ENCODE measurements at places on chromosomes 2 and 18.

GRCh38 chr2:30974092-30974491, 164.1 kb downstream of the GALNT14 start:
- DNase-seq = no peak

DNA sequence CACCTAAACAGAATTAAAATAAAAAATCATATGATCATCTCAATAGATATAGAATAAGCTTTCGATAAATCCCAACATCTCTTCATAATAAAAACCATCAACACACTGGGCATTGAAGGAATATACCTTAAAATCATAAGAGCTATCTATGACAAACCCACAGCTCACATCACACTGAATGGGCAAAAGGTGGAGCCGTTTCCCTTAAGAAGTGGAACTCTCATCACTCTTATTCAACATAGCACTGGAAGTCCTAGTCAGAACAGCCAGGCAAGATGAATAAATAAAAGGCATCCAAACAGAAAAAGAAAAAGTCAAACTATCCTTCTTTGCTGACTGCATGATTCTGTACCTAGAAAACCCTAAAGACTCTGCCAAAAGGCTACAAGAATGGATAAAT, 510.3 kb downstream of the ZNF804A start:
- DNase-seq = no peak

GRCh38 chr2:63926815-63927214, 85.1 kb downstream of the UGP2 start:
- peak; percentile 23 for DNase-seq

DNA sequence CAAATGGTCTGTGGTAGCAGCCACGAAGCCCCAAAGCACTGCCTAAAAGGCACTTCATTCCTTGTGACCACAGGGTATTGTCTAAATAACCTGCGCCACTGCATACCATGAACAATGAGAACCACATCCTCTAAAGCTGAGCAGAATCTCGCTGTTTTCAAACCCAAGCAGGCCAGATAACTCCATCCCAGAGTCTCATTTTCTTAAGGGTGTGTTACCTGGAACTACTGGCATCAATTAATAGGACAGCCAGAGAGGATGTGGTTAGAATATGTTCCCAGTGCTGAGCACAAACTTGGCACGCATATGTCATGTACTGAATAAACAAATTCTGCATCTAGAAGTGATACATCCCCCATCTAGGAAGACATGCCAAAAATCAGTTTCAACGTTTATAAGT, 13.0 kb downstream of the VPS4B start:
- no peak for DNase-seq

DNA sequence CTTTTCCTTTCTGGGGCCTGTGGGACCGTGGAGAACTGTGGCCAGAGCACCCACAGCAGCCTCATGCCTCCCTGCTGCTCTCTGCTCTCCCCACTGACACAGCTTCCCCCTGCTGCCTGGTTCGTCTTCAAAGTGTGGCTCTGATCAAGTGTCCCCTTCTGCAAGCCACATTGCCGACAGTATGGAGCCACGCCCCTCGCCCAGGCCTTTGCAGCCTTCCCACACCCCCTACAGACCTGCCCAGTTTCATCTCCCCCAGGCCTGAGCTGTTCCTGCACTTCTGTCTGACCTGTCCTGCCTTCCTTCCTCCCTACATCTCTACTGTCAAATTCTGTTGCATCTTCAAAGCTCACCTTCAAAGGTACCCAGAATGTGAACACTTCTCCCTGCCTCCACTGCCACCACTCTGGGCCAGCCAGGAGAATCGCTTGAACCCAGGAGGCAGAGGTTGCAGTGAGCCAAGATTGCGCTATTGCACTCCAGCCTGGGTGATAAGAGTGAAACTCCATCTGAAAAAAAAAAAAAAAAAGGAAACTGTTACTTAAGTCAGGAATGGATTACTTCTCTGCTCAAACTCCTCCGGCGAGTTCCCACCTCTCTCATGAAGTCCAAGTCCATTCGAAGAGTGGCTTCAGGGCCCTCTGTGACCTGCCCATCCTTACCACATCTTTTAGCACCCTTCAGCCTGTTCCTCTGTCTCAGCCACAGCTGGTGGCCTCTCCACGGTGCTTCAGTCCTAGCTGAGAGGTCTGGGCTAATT, 29.0 kb upstream of the CATIP start:
- no peak for DNase-seq

DNA sequence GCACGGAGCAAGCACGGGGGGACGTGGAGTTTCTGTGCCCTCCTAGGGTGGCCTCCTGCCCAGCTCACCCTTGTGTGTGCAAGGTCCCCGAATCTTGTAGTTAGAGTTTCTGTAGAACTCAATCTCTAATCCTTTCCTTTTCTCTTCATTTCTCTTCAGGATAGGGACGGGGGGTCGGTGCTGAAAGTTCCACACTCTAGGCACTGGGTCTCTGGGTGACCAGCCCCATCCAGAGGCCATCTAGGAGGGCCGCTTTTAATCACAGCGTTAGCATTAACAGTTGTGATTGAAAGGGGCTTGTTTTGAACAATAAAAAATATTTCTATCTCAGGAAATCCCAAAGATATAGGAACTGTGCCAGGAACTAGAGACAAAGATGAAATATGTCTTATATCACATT, 10.5 kb downstream of the SOCS6 start:
- no peak for DNase-seq

- DNase-seq = no peak
Observed at GRCh38 chr2:85760371-85760770, 6.6 kb downstream of the ATOH8 start.

GRCh38 chr2:113907297-113907696, 17.4 kb downstream of the ACTR3 start:
- DNase-seq = no peak

DNA sequence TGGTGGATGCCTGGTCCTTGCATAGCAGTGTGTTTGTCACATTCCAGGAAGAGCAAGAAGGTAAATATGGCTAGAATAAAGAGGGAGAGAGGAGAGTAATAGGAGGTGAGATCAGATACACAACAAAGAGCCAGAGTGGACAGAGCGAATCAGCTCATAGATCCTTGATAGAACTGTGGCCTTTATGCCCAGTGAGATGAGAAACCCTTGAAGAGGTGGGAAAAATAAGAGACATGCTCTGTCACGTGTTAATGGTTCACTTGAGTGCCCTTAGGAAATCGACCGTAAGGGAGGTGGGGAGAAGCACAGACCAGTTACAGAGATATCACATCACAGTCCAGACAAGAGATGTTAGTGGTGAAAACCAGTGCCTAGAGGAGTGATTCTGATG, 84.7 kb upstream of the RAB27B start:
- peak; percentile 51 for DNase-seq

DNA sequence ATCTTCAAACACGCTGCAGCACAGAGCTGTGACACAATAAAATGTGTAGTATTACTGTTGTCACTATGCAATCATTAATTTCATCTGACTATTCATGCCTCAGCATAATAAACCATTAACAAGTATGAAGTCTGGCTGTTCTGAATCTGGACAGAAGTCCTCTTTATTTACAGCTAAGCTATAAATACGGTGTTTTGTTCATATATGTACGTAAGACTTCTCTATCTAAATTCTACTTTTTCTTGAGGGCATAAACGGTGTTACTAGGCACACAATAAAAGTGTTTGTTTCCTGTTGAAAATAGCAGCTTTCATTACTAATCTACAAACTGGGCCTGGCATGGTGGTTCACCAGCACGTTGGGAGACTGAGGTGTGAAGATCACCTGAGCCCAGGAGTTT, 443.8 kb downstream of the NCKAP5 start:
- no peak for DNase-seq

DNA sequence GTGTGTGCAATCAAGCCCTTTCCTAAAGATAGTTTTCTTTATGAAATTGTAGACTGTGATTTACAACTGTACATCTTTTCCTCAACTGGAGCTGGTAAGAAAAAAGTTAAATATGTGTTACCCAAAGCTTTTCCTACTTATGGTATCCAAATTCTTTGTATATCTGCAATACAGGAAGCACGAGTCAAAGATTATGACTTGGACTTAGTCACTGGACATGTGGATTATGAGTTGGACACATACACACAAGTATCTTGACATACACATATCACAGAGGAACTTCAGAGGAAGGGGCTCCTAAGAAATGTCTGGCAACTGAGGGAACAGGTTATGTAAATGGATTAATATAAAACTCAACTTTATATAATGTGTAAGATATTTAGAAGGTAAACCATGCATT, 35.2 kb downstream of the PRELID3A start:
- DNase-seq = no peak

DNA sequence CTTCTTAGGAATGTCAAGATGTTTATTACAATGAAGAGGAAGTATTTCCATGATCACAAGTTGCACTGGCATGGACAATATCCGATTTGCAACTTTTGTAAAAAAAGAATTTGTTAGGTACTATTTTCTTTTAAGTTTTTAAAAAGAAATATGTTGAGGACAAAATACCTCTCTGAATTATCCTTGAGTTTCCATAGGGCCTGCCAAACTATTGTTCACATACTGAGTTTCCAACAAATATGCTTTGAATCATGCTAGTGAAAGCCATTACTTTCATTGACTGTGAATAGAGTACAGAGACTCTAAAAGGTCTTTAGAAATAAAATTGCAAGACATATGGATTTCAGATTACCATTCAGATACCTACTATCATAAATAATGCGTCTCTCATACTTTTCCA, 566.1 kb downstream of the TMEM182 start:
- no peak for DNase-seq

DNA sequence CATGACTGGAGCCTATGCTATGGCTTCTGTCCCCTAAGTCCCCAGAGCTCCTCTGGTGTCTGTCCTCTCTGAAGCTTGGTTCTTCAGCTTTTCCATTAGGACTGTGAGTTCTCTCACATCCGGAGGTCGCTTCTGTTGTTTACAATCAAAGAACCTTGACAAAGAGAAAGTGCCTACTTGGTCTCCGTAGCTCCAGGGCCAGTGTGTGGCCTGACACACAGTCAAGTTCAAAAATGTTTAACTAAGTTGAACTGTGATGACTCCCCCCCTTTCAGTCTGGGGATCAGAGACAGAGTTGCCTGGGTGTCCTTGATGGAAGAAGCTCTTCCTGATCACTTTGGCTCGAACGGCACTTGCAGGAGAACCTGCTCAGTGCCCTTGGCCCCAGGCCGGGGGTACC, 26.3 kb upstream of the YWHAQ start:
- DNase-seq = no peak

- DNase-seq = no peak
Observed at GRCh38 chr18:44764863-44765262, 84.2 kb downstream of the SETBP1 start.

DNA sequence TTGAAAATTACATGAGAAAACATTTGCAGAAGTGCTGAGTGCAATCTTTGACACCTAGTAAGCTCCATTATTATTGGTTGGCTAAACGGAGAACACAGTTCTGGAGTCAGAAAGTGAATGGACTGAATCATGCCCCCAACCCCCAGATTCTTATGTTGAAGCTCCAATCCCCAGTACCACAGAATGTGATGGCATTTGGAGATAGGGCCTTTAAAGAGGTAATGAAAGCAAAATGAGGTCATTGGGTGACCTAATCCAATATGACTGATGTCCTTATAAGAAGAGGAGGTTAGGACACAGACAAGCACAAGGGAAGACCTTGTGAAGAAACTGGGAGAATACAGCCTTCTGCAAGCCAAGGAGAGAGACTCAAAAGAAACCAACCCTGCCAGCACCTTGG, 200.9 kb upstream of the EPAS1 start:
- no peak for DNase-seq

GRCh38 chr2:75952173-75952572, 241.5 kb upstream of the GCFC2 start:
- DNase-seq = no peak

DNA sequence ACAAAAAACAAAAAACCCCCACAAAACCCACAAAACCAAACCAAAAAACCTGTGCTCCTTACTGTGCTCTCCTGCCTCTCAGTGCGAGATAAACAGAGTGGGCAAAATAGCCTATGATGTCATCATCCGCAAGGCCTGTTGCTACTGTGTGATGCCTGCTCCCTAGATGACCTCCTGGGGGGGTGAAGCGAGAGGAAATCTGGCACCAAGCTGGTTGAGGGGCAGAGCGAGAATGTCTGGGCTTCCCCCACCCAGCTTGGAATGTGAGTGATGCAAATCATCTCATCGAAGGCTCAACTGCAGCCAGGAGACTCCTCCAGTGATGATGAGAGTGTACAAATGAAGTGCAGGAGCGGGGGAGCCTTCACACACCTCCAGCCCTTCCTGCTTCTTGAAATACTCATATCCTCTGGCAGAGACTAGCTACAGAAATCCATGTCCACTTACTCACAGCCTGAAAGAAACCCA, 57.7 kb upstream of the MAP4K3 start:
- no peak for DNase-seq

- DNase-seq = peak; percentile 35
Observed at GRCh38 chr2:145018502-145018901, 498.6 kb upstream of the ZEB2 start.

DNA sequence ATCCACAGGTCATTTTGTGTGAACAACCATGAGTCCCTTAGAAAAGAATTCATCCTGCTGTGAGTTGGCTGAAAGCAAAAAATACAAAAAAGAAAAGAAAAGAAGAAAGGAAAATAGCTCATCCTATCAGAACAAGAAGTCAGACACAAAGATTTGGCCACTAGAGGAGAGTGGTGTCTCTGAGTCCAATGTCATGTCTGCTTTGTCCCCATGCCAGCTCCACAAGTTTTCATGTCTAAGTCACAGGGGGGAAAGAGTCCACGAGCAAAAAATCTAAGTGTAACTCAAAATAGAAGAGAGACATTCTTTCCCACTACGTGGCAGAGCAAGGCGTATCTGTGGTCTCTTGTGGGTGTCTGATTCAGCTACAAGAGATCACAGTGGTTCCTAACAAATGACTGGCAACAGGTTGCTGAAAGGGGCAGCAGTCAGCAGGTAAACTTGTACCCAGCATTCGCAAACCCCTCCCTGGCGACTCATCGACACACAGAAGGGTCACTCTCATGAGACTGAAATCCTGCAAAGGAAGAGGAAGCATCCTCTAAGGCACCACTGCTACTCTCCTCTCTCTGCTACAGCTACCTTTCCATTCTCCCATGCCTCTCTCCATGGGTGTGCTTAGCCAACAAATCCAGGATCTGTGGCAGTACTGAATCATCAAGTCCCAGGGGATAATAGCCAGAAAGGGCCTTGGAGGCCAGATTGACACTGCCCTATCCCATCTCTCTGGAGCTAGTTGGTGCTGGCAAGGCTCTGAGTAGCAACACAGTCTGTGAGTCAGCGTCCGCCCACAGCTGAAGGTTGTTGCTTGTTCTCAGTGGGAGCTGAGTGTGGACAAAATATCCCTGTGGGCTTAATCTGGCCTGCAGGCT, 123.0 kb upstream of the SLC39A10 start:
- no peak for DNase-seq

DNA sequence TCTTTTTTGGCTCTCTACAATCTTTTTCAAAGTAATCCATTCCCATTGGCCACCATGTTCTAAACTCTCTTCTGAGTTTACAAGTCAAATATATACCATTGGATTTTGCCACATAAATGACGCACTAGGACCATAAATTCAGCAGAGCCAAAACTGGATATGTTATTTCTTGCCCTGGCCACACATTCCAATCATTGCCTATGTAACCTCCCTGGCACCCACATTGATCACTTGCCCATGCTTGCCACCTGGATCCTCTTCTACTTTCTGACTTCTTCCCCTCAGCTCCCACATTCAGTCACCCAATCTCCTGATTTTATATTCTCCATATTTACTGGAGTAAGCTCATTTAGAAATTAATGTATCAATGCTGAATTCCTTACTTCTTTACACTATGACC, 5.1 kb upstream of the ZC3H15 start:
- no peak for DNase-seq

- DNase-seq = no peak
Observed at GRCh38 chr18:24208270-24209035, 69.6 kb downstream of the CABYR start.
